ENCODE measurements at places on chromosomes 4 and X. TPM values are rescaled to one million over a fixed set of nuclear protein-coding genes. Genes with fewer than 3 reads are reported as not detected.

PAGE1 gene
- not detected for total RNA-seq

CHIC1 gene
- total RNA-seq: 22.3 TPM

GPR34 gene
- total RNA-seq: 2.7 TPM

PABPC1L2A gene
- not detected for total RNA-seq

DGKQ gene
- total RNA-seq: 8.6 TPM

ARMCX1 gene
- 133 TPM for total RNA-seq

ZRSR2 gene
- 3.4 TPM for total RNA-seq

COPS4 gene
- total RNA-seq: 94.3 TPM

APOOL gene
- 8.7 TPM for total RNA-seq

CXCL1 gene
- total RNA-seq: 2.1 TPM

DKK2 gene
- 21.2 TPM for total RNA-seq

AIFM1 gene
- 22.0 TPM for total RNA-seq

DCHS2 gene
- 13.6 TPM for total RNA-seq

NUDT11 gene
- total RNA-seq: 6.2 TPM

DLG3 gene
- 16.7 TPM for total RNA-seq

SMARCA1 gene
- total RNA-seq: 90.7 TPM

LAMP2 gene
- total RNA-seq: 149 TPM

SCD5 gene
- 15.1 TPM for total RNA-seq

CXorf58 gene
- not detected for total RNA-seq

IGSF1 gene
- 69.3 TPM for total RNA-seq

GABRA4 gene
- 0.21 TPM for total RNA-seq

GBA3 gene
- total RNA-seq: not detected

LIMCH1 gene
- 177 TPM for total RNA-seq

MAGEE1 gene
- total RNA-seq: 2.7 TPM

SMR3B gene
- total RNA-seq: not detected

GC gene
- total RNA-seq: not detected
